Stimulated activated CD8-positive, alpha-beta memory T cell treated with anti-CD3 and anti-CD28 coated beads, Interleukin-2, amount 100 ng/mL, for 48 hours (primary cell): ENCODE measurements at places on chromosomes 1 and 21.

DNA sequence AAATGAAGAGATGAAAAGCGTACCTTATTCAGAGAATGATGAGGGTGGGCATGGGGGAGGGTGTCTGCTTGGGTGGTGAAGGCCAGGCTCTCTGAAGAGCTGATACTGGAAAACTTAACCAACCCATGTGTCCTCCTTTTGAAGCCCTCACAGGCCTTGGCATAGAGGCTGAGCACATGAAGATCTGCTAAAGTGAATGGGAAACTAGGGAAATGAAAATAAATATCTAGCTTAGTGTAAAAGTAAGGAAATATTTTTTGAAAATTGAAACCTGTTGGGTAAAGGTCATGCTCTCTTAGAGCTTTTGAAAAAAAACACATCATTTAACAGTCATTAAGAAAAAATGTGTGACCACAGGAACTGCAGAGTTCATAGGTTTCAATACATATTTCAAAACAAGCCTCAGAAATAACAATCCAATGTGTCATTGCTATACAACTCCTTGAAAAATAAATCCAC lies 40.5 kb upstream of the RALGPS2 start:
- no peak for DNase-seq

- no peak for DNase-seq
These were observed 97.5 kb downstream of the SMYD2 start for GRCh38 chr1:214378492-214378891.

GRCh38 chr1:46303872-46304326 lies 401 bp downstream of the UQCRH start:
- DNase-seq = no peak

DNA sequence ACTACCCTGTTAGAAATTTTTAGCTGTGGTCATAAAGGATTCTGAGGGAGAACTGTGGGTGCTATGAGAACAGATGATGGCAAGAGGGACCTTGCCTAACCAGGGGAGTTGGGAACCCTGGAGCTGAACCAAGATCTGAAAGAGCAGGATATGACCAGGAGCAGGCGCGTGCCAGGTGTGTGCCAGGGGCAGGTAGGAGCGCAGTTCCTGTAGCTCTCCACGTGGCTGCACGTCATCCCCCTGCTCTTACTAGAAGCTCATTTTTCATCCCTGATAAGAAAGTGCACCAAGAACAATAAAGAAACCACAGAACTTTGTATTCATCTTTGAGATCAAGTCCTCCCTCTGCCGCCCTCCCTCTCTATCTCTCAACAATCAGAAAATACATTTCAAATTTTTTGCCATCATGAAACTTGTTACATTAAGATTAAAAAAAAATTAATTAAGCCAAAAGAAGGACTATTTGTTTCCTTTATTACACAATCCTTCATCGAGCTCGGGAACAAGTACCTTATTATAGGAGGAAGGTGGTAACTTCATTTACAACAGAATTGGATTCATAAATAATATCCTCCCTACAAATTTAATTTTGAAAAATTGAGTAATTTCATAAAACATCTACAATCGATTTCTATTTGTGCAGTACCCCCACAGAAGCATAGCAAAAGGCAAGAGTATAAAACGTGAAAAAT lies 78.5 kb downstream of the SLC35F3 start:
- no peak for DNase-seq

GRCh38 chr1:76473591-76473990 lies 393.7 kb upstream of the ST6GALNAC5 start:
- no peak for DNase-seq

- DNase-seq = no peak
These were observed 142.4 kb downstream of the NAV1 start for GRCh38 chr1:201681375-201681774.

DNA sequence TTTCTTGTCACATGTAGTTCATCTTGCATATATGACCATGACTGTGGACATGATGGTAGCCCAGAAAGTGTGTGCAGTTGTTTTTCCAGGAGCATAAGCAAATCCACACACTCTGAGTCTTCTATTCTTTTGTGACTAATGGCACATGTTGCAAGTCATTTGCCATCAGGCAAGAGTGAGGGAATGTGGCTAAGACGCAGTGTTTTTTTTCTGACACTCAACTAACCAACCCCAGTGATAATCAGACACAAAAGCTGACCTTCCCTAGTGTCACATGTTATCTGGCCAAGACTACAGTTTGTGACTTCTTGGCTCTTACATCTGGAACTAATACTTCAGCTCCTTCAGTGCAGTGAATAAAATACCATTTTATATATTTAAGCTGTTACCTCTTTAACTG lies 108.8 kb downstream of the ITSN1 start:
- DNase-seq = no peak

DNA sequence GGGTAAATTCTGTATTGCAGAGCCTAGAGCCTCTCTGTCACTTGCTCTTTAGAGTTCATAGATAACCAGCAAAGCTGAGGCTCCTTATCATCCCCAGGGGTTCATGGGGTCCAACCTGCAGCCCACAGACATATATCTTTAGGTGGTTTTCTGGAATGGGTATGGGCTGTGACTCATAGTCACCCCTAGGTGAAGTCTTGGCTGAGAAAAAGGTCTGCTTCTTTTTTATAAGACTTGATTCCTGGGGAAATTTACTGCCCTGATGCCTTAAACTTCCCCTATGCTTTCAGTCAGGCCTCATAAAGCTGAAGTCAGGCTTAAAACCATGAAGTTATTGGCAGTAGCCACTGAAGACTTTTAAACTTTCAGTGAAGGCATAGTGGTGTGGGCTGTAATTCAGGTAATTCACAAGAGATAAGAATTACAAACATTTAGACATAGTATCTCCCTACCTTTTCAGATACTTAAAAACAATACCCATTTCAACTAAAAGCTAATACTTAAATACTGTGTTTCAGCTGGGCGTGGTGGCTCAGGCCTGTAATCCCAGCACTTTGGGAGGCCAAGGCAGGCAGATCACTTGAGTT lies 46.8 kb downstream of the MACO1 start:
- DNase-seq = no peak

GRCh38 chr1:161970036-161970435 lies 53.6 kb downstream of the OLFML2B start:
- DNase-seq = no peak

DNA sequence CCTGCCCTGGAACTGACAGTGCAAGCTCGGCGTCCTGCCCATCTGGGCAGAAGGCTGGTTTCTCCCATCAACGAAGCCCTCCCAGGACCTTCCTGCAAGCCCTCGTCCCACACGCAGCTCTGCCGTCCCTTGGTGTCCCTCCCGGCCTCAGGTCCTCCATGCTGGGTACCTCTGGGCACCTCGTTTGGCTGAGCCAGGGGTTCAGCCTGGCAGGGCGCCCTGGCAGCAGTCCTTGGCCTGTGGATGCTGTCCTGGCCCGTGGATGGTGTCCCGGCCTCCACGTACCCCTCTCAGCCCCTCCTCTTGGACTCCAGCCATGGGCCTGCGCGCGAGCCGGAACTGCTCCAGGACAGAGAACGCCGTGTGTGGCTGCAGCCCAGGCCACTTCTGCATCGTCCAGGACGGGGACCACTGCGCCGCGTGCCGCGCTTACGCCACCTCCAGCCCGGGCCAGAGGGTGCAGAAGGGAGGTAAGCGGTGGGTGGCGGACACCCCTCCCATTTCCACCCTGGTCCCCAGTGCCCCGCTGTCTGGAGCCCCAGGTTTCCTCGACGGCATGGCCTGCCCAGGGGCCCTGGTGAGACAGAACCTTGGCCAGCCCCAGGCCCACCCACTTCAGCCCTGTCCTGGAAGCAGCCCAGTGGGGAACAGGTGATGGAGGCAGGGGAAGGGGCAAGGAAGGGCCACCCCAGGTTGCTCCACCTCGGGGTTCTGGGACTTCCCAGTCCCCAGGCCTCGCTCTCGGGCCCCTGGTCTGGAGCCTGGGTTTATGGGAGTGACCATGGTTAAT lies 3.5 kb downstream of the TNFRSF14 start:
- no peak for DNase-seq

- DNase-seq = no peak
These were observed 129.0 kb upstream of the KLHDC7A start for GRCh38 chr1:18351735-18352134.
